ENCODE measurements at places on chromosomes 12 and 14.

GRCh38 chr14:104249089-104249488 is 110.7 kb downstream of the KIF26A start:
- no peak for DNase-seq

DNA sequence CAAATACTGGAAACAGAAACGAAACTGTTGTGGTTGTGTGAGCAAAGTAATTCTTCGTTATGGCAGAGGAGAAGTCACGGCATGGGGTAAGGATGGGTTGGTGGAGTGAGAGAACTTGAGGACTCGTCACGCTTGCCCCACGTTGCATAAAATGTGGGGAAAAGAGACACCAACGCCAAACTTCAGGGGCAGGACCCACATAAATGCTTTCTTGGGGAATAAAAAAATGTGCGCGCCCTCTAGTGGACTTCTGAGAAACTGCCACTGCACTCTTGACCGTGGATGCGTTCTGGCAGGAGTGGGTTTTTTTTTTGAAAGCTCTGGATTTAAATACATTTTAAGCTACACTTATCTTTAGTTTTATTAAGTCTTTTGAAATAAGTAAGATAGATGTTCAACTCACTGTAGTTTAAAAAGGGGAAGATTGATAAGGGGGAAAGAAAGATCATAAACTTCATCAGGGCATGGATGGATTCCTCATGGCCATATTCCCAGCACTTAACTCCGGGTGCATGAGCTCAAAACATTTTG is 4.1 kb upstream of the IGF1 start:
- DNase-seq, result peak; percentile 14

DNA sequence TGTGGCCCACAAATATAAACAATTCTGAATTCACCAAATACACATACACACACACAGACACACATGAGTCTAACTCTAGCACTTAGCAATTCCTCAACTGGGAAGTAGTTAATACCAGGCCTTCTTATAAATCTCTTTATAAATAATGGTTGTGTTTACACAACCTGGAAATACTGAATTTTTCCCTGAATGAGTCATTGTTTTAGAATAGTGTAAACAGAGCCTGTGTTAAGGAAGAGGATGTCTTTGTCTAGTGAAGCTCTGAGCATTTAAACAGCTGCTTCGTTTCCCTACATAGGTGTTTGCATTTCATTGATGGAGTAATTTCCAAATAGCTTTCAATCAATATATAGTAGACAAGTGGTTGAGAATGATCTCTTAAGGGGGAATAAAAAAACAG is 218.8 kb downstream of the BTG1 start:
- DNase-seq, result no peak

GRCh38 chr12:62673028-62673815 is 206.6 kb downstream of the MON2 start:
- no peak for DNase-seq

Data from central memory CD4-positive, alpha-beta T cell (primary cell).